ENCODE measurements at places on chromosomes 3 and 15. TPM values are rescaled to one million over a fixed set of nuclear protein-coding genes. Genes with fewer than 3 reads are reported as not detected.
A peak's percentile ranks its signal among the peaks of the same experiment; 100 is the strongest.

The USP13 gene
- 11.6 TPM for total RNA-seq

The SAMD7 gene
- not detected for total RNA-seq

The CHRD gene
- not detected for total RNA-seq

GRCh38 chr15:93034512-93034911 lies 54.5 kb downstream of the RGMA start:
- DNase-seq: no peak

The PDCD10 gene
- 95.4 TPM for total RNA-seq

DNA sequence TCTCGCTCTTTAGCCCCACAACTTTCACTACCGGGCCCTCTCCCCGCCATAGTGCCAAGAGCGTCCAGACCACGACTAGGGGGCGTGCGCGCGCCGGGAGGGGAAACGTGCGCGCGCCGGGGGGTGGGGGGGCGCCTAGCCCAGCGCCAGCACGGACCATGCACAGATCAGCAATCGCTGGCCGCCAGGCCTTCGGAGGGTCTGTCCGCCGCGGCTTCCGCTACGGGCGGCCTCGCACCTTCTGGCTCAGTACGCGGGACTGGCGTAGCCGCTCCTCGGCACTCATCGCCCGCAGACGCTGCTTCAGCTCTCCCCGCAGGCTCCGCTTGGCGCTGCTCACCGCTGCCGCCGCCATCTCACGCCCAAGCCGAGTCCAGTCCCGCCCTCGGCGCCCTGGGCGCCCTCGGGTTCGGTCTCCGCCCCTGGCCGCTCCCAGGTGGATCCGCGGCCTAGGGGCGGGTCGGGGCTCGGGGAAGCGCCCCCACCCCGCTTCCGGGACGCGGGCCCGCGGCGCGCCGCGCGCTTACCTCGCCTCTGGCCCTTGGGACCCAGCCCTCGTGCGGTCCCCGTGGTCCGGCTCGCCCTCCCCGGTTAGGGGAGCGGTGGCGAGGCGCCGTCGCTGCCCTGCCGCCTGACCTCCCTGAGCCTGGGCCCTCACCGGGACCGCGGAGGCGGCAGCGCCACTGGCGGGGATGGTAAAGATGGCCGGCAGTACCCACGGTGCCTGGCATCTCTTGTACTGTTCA lies at the start of gene MTHFS:
MTHFS (minus strand) TSS at position 381 of the 746 bp plus-strand sequence; CDS start at position 355, 26 bp downstream.
- DNase-seq: peak; percentile 87

Data from activated CD4-positive, alpha-beta T cell treated with anti-CD3 and anti-CD28 coated beads for 36 hours (primary cell).